ENCODE measurements at places on chromosomes 7 and 10.

- DNase-seq, result no peak
Measured at GRCh38 chr7:134535272-134535918, 8.0 kb downstream of the AKR1B10 start.

DNA sequence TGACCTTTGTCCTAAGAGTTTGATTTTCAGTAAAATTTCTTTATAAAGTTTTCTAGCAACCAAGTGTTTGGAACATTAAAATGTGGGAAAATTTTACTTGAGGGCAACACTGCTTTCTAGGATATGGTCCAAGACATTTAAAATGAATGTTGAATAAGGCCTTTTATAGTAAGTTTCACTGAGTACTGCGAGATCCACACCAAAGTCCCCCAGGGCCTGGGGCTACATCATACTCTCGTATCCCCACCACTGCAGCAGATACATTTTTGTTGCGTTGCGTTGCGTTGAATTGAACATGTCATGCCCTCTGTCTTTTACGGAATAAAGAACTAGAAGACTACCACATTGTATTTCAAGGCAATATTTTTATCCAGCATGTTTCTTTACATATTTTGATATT, 44.5 kb downstream of the PRTFDC1 start:
- no peak for DNase-seq

GRCh38 chr7:45197461-45197860, 39.9 kb downstream of the RAMP3 start:
- DNase-seq, result no peak

GRCh38 chr10:28556142-28556541, 23.2 kb downstream of the WAC start:
- no peak for DNase-seq

DNA sequence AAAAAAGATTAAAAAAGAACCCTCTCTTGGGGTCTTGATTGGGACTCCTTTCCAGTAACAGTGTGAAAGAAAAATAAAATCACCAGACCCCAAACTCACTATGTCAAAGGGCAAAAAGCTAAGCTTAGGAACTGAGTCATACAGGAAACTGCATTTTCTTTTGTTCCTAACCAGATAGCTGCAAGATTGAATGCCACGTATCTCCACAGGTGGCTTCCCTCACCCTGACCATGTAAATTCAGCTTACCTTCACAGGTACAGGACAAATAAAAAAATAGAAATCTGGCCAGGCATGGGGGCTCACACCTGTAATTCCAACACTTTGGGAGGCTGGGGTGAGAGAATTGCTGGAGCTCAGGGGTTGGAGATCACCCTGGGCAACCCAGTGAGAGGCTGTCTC, 32.5 kb upstream of the EIF4H start:
- no peak for DNase-seq

Data from GM10248 (cell line).